ENCODE measurements at places on chromosomes 6 and 20.

- no peak for DNase-seq
Measured at GRCh38 chr6:167210375-167211294, 52.9 kb upstream of the GPR31 start.

- no peak for DNase-seq
Measured at GRCh38 chr20:53691060-53691810, 97.6 kb upstream of the ZNF217 start.

GRCh38 chr20:23657202-23657601 lies 19.4 kb upstream of the CST3 start:
- no peak for DNase-seq

DNA sequence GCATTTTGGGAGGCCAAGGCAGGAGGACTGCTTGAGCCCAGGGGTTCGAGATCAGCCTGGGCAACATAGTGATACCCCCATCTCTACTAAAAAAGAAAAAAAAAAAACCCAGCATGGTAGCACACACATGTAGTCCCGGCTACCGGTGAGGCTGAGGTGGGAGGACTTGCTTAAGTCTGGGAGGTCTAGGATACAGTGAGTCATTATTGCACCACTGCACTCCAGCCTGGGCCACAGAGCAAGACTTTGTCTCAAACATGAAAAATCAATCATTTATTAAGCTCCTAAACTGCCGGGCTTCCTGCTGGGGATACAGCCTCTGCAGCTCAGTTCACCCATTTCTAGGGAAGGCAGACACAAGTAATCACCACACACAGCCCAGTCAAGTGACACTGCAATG lies 7.3 kb upstream of the USP45 start:
- DNase-seq, result peak; percentile 25

- DNase-seq, result peak; percentile 92
Measured at GRCh38 chr20:45344168-45344860, 3.9 kb downstream of the SDC4 start.

DNA sequence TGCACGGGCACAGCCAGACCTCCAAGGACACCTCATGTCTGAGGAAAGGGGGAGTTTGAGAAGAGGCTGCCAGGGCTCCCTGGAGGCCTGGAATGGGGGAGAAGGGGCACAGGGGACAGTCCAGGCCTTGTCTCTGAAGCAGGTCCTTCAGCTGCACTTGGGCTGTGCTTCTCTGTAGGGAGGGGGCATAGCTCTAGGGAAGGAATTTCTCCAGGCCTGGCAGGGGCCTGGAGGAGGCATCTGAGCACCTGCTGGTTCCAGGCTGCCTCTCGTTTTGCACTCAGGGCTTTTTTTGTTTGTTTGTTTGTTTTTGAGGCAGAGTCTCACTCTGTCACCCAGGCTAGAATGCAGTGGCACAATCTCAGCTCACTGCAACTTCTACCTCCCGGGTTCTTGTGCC lies 67.7 kb downstream of the BCAS4 start:
- no peak for DNase-seq

DNA sequence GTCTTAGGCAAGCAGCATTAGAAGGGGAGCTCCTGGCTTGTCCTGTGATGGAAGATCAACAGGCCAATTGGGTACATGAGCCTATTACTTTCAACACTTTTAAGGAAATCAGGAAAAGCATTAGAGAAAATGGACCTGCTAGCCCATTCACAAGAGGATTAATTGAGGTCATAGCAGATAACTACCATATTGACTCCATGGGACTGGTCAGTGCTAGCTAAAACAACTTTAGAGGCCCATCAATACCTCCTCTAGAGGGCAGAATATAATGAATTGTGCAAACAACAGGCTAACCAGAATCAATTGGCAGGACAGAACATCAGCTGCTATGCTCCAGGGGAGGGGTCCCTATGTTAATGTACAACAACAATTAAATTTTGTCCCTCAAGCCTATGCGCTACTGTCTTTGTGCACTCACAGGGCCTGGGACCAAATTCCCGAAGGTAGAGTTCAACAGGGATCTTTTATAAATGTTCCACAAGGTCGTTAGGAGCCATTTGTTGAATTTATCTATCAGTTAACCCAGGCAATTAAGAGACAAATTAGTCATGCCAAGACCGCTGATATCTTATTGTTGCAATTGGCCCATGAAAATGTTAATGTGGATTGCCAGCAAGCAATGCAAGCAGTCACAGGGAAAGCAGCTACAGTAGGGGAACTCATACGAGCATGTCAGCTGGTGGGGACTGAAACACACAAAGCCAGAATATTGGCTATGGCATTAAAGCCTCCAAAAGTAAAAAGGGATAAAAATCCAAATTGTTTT lies 106.6 kb upstream of the BTN3A2 start:
- DNase-seq, result no peak

DNA sequence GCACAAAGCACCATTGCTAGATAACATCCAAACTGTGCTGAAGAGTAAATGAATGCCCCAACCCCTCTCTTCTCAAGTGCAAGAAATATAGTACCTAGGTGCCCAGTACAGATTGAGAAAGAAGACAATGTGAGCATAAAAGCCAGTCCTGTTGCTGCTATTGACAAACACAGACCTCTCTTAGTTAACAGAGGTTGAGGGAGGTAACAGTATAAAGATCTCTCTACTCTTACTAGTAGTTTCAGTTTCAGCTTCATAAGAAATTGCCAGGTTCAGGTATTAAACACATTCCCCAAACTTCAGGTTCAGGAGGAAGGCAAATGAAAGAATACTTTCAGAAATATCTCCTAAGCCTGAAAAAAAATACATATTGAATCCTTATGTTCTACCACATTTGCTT lies 31.4 kb downstream of the TBC1D32 start:
- no peak for DNase-seq

- no peak for DNase-seq
Measured at GRCh38 chr6:14863902-14864850, 381.7 kb upstream of the JARID2 start.

- no peak for DNase-seq
Measured at GRCh38 chr6:64930681-64931080, 776.3 kb downstream of the EYS start.
